ENCODE measurements at places on chromosomes 7 and 10. TPM values are rescaled to one million over a fixed set of nuclear protein-coding genes. Genes with fewer than 3 reads are reported as not detected.

DNA sequence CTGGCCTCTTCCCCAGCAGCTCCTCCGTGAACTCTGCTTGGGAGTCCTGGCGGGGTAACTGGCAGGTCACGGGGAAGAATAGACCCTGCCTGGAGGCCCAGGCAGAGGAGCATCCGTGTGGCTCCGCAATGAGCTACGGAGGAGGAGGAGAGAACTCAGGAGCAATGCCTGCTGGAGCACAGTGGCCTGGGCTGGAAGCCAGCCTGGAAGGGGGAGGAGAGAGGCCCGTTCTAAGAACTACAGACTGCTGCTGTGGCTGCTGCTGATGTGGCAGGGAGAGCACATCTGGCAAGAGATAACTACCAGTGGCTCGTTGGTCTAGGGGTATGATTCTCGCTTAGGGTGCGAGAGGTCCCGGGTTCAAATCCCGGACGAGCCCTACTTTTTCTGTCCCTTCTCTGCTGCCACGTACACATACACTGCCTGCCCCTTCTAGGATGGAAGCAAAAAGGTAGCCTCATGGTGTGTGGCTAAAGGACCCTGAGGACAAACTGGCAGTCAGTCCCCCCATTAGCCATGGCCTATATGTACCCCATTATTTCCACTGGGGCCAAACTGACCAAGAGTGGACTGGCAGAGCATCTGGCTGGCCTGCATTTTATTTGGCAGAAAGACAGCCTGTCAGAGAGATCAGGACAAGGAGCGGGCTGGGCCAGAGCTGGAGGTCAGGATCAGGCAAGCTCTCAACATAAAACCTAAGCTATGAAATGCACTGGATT is 7.7 kb upstream of the OPN1SW start:
- peak; percentile 25 for DNase-seq

GRCh38 chr7:106812027-106812643 is 52.9 kb upstream of the PIK3CG start:
- DNase-seq = peak; percentile 15

DNA sequence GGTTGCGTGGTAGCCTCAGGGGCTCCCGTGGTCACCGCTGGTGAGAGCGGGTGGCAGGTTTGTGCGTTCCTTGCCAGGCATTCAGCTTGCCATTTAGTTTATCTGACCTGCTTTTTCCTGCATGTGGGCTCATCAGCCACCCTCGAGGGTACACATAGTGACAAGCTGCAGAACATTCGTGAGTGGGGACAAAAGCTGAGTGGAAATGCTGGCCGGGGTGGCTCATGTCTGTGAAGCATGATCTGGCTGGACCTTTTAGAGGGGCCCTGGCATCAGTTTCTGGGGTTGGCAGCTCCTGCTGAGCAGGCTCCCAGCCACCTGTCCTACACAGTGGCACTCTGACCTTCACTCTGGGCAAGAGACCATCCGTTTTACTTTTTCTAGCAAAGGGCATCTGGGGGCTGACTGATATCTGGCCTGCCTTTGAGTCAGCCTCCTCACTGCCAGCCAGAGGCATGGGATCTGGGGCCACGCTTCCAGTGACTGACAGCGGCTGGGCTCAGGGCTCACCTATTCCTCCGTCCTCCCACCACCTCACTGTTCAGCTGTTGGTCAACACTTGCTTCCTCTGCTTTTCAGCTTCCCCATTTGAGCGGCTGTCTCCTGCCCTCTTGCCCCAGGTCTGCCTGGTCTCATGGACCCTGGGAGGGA is 75.0 kb downstream of the LANCL2 start:
- no peak for DNase-seq

DNA sequence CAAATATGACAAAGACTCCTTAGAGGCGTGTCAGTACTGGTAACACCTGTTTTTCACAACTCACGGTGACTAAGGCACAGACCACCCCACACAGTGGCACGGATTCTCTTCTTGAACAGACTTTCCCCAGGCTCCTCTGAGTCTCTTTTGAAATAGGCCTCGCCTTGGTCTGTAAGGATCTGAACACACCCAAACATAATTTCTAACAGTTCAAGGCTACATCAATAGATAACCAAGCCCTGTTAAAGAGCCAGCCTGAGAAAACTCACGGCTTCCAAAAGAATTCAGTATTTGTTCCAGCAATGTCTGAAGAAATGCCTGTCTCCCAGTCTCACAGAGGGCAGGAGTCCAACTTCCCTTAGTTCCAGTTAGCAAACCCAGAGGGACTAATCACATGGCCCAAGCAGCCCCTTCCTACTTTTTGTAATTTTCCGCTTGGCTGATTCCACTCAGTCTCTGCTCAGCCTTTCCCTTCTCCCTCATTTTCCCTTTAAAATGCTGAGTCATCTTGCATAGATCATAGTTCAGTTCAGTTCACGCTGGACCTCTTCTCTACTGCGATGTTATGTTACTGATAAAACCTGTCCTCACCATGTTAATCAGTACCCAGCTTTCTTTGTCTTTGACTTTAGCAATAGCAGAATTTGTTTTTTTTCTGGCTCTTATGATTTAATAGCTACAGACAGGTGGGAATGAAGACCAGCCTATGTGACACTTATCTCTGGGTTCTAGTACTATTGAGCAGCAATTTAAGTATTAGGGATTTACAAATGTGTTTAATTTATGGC is 22.6 kb upstream of the AKR1C3 start:
- DNase-seq = no peak

DNA sequence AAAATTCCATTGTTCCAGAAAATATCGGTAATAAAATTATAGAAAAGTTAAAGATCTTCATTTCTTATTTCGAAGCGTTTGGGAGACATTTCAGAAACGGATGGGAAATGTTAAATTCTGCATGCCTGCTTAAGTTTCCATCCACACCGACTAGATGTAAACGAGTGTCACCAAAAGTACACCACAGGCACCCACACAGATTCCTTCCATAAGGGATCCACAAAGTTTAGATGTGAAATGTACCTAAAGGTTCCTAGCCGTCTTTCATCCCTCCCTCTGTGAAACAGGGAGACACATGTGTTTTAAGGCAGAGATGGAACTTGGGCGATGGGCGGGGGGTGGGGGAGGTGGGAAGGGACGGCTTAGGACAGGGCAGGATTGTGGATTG is 621 bp upstream of the CAV1 start:
- DNase-seq = no peak

GRCh38 chr10:34313888-34314287 is 501.2 kb downstream of the PARD3 start:
- no peak for DNase-seq

DNA sequence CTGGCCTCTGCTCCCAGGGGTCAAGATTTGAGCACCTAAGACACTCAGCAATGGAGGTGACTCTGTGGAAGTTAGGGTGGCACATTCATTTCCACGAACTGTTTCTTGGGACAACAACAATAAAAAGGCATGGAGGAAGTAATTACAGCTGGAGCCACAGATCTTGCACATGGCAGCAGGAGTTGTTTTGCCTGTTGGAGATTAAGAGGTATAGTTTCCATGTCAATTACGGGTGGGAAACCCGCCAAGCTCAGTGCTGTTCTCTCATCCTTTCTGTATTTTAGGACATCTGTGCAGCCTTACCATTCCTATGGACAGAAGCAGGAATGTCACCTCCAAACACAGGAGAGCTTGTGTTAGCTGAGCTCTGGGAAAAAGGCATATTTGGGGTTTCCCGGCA is 201.2 kb downstream of the SNX10 start:
- DNase-seq = no peak

DNA sequence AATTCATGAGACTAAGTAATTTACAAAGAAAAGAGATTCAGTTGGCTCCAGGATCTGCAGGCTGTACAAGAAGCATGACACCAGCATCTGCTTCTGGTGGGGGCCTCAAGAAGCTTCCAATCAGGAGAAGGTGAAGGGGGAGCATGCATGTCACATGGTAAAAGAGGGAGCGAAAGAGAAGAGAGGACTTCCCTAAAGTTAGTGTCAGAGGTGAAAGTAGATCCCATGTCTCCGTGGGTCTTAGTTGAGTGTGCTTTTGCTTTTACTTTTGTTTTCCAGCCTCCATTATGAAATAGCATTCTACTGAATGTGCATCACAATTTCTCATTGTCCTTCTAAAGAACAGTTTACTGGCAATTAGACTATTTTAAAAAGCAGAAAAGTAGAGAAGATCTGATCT is 213.6 kb upstream of the FZD1 start:
- DNase-seq = no peak

DNA sequence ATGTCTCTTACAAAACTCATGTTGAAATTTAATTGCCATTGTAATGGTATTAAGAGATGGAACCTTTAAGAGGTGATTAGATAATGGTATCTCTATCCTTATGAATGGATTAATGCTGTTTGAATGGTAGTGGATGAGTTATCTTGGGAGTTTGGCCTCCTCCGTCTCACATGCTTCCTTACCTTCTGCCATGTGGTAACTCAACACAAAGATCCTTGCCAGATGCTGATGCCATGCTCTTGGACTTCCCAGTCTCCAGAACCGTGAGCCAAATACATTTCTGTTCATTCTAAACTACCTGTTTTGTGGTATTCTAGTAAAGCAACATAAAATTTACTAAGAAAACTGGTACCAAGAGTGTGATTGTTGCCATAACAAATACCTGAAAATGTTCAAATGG is 23.2 kb downstream of the PTEN start:
- no peak for DNase-seq

- DNase-seq = peak; percentile 78
These were observed at the start of gene FBXW4 for GRCh38 chr10:101694674-101695403. Gene FBXW4 (minus strand): TSS chr10:101695170. CDS start chr10:101695105, 65 bp downstream.

DNA sequence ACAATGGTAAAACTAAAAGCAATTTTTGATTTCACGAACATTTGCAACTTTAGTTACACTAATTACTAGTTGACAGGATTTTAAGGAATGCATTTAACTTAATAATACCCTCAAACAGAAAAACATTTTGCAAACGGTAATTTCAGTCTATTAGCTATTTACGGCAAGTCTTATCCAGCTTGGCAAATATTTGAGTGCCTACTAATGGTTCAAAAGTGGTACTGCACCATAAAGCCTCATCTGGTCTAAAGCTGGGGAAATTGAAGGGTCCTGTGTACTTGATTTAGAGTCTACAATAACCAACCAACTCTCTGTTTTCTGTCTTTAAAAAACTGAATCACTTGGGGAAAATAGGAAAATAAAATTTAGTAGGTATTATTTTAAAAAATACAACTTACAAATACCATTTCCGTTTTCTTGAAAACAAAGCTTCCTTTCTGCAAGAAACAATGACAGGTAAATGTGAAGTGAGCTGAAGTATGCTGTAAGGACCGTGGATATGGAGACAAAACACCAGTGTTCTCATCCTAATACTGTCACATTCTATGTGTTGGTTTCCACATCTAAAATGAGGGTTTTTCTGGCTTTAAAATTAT is 142.3 kb downstream of the VPS50 start:
- no peak for DNase-seq

DNA sequence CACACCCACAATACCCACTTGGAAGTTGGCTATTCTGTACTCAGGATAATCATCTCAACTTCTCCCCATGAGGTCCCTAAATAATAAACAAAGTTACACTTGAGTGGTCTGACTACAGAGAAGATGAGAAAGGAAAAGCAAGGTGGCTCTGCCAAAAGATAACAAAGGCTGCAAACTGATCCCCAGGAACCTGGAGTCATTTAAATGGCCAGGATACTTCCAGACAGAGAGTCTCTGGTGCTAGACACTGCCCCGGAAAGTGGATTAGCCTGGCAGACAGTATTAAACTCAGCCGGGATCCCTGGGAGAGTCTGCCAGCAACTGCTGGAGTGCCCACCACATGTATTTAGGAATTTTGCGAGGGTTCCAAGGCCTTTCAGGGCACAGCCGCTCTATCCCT is 93.7 kb downstream of the DGKI start:
- DNase-seq = no peak

DNA sequence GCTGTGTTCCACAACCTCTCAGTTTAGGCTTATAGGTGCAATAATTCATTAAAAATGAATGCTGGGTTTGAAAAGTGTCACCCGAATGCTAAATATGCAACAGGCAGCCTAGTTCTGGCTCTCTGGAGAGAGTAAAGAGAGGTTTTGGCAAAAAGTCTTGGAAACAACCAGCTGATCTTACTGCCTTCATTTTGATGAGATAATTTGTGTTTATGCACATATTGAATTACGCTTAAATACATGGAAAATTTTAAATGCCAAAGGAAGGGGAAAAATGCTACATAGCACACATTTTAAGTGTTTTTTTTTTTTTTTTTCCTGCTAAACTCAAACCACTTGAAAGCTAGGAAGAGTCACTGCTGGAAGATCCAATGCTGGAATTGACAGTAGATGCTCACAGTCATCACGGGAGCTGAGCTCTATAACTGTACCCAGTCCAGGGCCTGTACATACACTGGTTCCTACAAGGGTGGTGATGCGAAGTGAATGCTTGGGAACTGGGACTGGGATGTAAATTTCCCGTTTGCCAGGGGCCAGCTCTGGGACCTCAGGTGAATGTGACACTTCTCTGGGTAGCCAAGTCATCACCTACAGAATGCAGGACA is 151.5 kb downstream of the PFKFB3 start:
- no peak for DNase-seq

Gene MBLAC1
- 1.9 TPM for total RNA-seq

Gene OPN4
- total RNA-seq = not detected

Gene CTAGE4
- 0.87 TPM for total RNA-seq

Gene AGMO
- not detected for total RNA-seq

Gene FAM25A
- total RNA-seq = not detected

Gene C10orf88
- total RNA-seq = 6.3 TPM
